ENCODE measurements at places on chromosomes 1 and 21.
A peak's percentile ranks its signal among the peaks of the same experiment; 100 is the strongest.

GRCh38 chr1:45887156-45887842, 83.9 kb downstream of the MAST2 start:
- peak; percentile 3 for DNase-seq

DNA sequence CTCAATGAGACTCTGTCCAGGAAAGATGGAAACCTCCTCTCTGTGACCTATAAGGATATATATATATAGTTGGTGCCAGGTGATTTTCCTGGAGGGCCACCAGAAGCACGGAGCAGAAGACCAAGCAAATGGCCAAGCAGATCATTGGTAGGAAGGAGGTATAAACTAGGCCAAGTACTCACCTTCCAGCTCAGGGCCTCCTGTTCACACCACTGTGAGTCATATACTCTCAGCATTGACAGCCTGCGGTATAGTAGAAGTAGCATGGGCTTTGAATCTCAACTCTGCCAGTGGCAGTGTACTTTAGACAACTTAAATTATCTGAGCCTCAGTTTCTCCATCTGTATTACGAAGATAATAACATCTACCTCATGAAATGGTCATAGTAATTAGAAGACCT, 15.4 kb downstream of the IL12RB2 start:
- DNase-seq = no peak

GRCh38 chr1:35444519-35444774, 112.8 kb downstream of the KIAA0319L start:
- no peak for DNase-seq

DNA sequence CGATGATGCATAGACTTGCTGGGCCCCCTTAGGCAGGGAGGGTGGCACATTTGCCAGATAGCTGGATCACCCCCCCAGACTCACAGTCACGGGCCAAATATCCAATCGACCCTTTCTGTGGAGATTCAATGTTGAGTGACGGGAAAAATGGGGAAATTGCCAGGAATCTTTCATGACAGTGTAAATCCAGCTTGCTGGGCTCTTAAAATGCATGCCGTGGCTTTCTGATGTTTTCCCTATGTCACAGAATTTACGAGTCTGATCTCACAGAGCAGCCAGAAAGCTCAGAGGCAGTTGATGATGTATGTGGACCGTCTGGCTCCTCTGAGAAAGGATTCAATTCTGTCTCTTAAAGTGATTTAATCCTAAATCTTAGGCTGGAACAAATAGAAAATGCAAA, 150.1 kb upstream of the ZNF644 start:
- no peak for DNase-seq

GRCh38 chr1:108962681-108963051, 618 bp downstream of the CLCC1 start:
- DNase-seq = no peak

GRCh38 chr1:181350131-181350530, 133.2 kb upstream of the CACNA1E start:
- no peak for DNase-seq

GRCh38 chr1:203464743-203465142, 10.9 kb upstream of the PRELP start:
- DNase-seq = no peak

DNA sequence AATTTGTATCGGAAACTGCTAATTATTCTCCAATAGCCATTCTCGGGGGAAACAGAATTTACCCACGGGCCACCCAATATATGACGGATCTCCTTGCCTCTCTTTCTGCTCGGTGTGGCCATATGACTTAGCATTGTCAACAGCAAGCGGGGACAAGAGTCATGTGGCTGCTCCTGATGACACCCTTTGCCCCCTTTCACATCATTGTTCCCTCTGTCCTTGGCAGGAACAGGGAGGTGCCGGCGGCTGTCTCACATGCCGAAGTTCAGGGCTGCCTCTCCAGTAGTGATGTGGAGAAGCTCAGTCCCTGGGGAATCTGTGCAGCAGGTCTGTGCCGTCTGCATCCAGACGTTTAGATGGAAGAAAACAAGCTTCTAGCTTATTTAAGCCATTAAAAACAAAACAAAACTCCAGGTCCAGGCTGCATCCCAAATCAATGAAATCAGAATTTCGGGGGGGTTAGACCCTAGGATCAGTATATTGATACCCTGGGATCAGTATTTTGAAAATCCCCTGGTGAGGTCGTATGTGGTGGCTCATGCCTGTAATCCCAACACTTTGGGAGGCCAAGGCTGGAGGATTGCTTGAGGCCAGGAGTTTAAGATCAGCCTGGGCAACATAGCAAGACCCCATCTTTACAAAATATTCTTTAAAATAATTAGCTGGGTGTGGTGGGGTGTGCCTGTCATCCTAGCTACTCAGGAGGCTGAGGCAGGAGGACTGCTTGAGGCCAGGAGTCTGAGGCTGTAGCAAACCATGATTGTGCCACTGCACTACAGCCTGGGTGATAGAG, 10.8 kb downstream of the MYOM3 start:
- no peak for DNase-seq

DNA sequence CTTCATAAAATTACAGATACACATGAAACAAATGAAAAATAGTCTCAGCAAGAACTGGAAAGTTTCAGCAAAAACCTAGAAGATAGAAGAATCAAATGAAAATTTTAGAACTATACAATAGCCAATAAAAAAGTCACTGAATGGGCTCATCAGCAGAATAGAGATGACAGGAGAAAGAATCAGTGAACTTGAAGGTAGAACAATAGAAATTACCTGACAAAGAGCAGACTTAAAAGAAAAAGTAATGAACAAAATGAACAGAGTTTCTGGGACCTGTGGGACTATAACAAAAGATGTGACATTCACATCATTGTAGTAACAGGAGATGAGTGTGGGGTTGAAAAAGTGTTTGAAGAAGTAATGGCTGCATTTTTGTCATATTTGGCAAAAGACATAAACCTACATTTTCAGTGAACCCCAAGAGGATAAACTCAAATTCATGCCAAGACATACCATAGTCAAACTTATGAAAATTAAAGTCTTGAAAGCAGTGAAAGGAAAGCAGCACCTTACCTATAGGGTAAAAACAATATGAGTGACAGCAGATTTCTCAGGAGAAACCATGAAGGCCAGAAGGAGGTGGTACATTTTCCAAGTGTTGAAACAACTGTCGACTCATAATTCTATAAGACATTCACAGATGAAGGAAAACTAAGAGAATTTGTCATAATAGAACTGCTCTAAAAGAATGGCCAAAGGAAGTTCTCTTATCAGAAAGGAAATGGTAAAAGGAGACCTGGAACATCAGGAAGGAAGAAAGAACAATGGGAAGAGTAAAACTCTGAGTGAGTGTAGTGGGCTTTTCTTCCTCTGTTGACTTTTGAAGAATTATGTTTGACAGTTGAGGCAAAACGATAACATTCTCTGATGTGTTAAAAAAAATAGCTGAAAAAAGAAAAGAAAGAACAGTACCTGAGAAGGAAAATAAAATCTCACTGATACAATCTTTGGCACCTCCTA, 23.5 kb downstream of the NTPCR start:
- no peak for DNase-seq

GRCh38 chr1:112727716-112728115, 12.6 kb upstream of the PPM1J start:
- no peak for DNase-seq

DNA sequence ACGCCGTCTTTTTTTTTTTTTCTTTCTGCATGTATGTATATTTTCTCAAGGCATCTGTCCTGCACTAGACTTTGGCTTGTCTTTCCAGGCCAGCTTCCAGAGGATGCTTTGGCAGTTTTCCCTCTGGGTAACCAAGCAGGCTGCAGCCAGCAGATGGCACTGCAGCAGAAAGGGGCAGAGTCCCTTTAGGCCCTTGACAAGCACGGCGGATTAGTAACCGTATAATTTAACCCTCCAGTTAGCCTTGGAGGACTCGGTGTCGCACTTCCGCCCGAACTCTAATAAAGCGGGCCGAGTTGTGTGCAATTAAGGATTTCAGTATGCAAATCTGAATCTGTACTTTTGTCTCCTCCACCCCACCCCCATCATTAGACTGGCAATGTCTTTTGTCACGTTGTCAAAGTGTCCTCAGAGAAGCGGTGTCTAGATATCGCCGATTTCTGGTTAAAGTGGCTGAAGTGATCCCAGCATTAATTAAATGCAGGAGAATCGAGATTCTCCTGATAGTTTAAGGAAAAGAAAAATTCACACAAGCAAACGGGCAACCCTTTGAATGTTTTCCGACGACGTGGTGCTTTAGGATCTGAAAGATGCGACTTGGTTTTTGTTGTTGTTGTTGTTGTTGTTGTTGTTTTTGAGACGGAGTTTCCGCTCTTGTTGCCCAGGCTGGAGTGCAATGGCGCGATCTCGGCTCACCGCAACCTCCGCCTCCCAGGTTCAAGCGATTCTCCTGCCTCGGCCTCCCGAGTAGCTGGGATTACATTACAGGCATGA, 1.1 kb upstream of the TMEM167B start:
- no peak for DNase-seq

- DNase-seq = peak; percentile 66
Measured at GRCh38 chr1:225467193-225468020, 39.6 kb upstream of the LBR start.

GRCh38 chr1:50929376-50929958, 30.6 kb downstream of the FAF1 start:
- DNase-seq = no peak

DNA sequence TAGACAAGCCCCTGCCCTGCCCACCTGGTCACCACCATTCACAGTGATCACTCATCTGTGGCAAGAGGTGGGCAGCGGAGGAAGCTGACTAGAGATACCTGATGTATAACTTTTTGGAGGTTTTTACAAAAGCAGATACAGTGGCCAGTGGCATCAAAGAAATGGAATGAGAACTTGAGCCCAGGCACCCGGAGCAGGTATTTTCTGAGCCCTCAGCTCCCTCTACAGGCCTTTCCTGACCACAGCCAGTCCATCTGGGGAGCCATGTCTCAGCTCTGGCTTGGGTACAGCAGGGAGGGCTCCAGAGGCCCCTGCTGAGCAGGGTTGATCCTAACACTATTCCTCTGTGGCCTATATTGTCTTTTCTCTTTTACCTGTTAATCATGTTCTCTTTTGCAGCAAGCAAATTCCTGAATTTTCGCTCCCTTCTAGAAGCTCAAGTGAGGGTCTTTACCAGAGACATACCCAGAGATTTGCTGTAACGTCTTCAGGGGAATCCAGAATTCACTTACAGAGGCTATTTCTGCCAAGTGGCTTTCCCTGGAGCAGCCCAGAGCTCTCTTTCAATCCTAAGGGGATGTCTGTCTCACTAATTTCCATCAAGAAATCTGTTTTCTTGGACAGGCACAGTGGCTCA, 27.3 kb downstream of the GPR157 start:
- no peak for DNase-seq

- DNase-seq = no peak
Measured at GRCh38 chr21:35942211-35943144, 117.8 kb downstream of the SETD4 start.

DNA sequence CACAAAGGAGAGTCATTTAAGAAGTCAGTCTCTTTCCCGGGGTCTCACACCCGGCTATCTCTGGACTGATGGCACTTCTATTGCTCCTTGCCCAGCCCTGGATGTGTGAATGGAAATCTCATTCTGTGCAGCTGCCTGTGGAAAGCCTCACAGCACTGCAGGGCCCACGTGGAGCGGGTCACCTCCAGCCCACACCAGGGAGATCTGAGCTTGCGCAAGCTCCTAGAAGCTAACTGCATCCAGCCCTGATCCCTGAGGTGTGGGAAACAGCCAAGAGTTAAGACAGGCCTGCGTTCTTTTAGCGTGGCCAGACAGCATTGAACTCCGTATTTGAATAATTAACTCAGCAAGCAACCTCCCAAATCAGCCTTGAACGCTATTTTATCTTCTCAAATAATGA, 150.5 kb downstream of the LRIG2 start:
- no peak for DNase-seq

- no peak for DNase-seq
Measured at GRCh38 chr1:38546636-38547035, 312.9 kb downstream of the RRAGC start.

GRCh38 chr1:7490576-7490975, 280.5 kb upstream of the VAMP3 start:
- no peak for DNase-seq

GRCh38 chr1:21638531-21639341, 30.4 kb downstream of the RAP1GAP start:
- no peak for DNase-seq

DNA sequence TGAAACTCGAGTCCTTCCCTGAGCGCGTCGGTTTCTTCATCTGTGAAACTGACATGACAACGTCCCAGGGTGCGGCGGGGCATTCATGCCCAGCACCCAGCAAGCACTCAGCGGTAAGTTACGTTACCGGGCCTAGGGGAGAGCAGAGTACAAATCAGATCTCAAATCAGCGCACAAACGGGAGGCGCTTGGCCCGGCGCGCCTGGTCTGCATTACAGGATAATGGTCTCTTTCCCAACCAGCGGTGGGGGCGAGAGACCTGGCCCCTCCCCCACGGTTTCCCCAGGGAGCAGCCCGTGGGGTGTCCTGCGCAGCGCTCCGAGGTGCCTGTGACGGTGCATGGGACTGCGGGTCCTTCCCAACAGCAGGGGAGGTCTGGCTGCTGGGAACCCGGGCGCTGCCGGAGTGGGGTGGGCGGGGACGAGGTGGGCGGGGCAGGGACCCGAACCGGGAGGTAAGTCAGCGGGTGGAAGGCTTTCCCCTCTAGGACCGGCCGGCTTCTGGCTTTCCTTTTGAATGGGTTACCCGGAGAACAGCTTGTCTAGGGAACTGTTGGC, 1.0 kb downstream of the TMEM51 start:
- no peak for DNase-seq

DNA sequence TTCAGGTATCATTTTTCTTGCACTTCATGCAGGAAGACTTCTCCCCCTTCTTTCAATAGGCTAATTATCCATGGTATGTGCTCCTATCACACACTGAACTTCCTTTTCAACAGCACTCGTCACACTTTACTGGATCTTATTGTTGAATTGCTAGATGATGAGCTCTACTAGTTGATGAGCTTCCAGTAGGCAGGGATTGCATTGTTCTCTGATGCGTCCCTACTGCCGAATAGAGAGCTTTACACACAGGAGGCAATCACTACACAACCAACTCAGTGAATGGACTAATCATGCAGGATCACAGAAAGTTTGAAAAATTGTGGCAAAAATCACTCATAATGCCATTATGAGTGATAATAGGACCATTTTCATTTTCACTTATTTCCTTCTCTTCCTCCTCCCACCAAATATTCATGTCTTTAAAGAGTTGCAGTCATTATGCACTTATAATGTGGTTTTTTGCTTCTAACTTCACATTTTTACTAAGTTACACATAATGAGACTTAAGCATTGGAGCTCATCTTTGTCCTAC, 128.1 kb upstream of the ZNF648 start:
- no peak for DNase-seq

DNA sequence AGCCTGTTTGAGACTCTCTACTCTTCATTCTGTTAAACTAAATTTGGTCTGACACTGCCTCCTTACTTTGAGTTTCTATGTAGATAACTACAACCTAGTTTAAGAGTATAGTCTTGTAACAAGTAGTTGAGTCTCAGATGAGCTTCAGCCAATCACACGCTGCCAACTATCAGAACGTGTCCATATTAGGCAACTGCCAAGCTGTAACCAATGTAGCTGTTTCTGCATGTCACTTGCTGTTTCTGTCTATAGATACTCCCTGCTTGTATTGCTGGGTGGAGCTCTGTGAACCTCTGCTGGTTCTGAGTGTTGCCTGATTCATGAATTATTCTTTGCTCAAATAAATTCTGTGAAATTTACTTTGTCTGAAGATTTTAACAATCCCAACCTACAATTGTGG, 452.6 kb upstream of the NR5A2 start:
- no peak for DNase-seq

- no peak for DNase-seq
Measured at GRCh38 chr1:195150768-195151167, 1457.5 kb downstream of the KCNT2 start.

- DNase-seq = no peak
Measured at GRCh38 chr21:35475009-35475408, 425.9 kb upstream of the RUNX1 start.

- DNase-seq = no peak
Measured at GRCh38 chr1:182203191-182203875, 141.8 kb upstream of the ZNF648 start.
